Urinary bladder (tissue), 4 donors: ENCODE measurements at places on chromosomes 4 and X.

DNA sequence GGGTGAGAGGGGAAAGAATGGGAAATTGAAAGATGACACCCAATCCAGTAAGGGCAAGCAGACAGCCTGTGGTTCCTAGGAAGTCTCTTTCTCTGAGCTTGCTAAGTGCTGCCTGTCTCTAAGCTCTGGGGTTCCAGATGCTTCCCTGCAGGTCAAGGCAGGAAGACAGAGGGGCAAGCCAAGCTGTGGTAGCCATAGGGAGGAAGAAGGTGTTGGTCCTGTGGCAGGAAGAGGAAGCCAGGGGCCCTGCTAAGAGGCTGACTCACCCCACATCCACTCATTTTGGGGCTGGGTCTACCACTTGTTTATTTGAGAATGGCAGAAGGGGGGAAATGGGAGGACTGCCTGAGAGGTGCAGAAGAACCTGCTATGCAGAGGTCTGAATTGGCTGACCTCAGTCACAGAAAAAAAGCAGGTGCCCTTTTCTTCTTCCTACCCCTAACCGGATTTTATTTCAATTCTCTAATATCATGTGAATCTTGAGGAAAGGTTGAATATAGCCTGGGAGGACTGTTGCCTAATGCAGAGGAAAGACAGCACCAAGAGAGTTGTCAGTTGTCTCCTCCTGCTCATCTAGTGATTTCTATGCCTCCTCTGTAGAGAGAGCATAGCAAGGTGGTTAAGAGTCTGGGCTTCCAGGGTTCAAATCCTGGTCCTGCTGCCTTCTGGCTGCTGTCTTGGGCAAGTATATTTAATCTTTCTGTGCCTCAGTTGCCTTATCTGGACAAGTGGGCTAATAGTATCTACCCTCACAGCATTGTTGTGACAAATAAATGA, 27.4 kb downstream of the HOPX start:
- DNase-seq, result no peak

- no peak for DNase-seq
Measured at GRCh38 chr4:20065952-20066351, 185.8 kb upstream of the SLIT2 start.

- DNase-seq, result no peak
Measured at GRCh38 chrX:43898406-43899035, 16.3 kb upstream of the MAOB start.

GRCh38 chr4:8472689-8473197, 32.2 kb downstream of the TRMT44 start:
- DNase-seq, result peak; percentile 43

GRCh38 chr4:74006009-74006476, 7.6 kb upstream of the CXCL5 start:
- DNase-seq, result no peak

DNA sequence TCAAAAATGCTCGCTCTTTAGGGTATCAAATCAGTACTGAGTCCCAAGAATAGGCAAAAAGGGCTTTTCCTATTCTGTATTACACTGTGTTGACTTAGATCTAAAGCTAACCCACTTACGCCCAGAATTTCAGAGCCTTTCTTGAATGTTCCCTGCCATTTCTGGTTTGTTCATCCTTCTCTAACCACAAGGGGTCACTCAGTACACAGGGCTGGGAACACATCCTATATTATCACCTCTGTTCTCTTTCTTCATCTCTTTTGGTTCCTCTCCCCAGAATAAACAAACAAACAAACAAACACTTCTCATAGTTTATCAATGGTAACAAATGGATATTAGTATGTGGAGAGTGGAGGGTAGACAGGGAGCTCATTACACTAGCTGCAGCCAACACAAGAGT, 25.5 kb upstream of the MORC4 start:
- DNase-seq, result no peak

GRCh38 chr4:2356123-2357069, 62.0 kb downstream of the ZFYVE28 start:
- no peak for DNase-seq

DNA sequence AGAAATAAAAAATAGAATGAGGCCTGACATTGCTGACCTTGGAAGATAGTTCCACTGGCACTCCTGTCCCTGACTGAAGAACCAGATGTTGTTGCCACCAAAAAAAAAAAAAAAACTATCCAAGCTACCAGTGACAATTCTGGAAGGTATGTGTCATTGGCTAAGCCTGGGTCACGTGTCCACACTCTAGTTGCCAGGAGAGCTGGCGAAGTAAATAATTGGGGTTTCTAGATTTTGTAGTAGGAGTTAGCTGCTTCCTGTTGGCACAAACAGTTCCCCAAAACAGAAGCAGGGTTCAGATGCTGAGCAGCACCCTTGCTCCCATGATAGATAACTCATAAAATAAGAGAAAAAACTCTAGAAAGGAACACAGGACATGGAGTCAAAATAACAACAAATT, 20.5 kb downstream of the MND1 start:
- DNase-seq, result no peak

GRCh38 chrX:155215443-155216178, 649 bp upstream of the VBP1 start:
- DNase-seq, result no peak

GRCh38 chr4:76326515-76326914, 20.0 kb downstream of the STBD1 start:
- no peak for DNase-seq

GRCh38 chr4:110854021-110854678, 231.3 kb upstream of the PITX2 start:
- no peak for DNase-seq

GRCh38 chr4:139214039-139214534, 37.1 kb upstream of the ELF2 start:
- no peak for DNase-seq

DNA sequence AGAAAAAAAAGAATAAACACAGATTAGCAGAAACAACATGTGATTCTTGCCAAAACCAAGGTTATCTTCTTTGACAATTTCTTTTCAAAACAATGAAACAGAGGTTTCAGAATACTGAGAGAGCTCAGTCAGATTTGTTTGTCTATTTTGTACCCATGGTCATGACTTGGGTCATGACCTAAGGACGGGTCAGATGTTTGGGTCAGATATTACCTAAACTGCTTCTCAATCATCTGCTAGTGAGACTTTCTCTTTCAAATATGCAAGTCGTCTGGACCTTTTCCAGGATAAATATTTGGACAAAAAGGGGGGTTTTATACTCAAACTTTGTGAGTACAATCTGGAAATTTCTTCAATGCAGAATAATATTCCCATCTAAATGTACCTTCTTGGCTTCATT, 148.3 kb upstream of the USP38 start:
- no peak for DNase-seq

DNA sequence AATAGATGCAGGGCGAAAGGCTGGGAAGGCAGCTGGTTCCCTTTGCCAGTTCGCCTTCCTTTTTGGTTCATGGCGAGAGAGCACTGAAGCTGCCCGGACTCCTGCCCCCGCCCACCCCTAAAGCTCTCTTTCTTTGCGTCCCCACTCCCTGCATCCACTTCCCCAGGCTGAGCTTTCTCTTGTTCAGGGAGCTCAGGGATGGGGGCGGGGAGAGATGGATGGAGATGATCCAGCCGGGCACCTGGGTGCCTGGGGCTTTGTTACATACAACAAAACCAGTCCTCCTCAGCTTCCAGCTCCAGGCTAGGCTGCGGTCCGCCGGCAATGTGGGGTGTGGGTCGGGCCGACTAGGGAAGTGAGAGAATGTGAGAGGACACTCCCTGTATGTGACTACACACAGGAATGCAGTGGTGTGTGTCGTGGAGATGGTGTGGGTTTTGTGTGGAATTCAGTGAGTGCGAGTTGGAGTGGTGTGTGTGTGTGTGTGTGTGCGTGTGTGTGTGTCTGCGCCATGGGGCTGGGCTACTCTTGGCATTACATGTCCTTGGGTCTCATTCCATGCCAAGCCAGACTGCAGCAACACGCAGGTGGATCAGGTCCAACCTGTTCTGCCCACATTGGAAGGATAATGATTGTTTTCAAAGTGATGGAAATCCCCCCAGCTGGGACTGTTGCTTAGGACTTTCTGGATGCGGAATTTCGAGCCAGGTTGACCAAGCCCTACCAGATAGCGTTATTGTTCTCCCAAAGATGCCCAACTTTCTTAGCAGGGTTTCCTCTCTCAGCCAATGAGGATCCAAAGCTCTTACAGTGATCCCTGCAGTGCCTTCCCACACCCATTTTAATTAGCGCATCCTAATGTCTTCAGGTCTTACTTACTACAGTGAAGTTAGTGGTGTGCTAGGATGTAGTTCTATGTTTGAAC, 149.4 kb upstream of the CHRDL1 start:
- no peak for DNase-seq

DNA sequence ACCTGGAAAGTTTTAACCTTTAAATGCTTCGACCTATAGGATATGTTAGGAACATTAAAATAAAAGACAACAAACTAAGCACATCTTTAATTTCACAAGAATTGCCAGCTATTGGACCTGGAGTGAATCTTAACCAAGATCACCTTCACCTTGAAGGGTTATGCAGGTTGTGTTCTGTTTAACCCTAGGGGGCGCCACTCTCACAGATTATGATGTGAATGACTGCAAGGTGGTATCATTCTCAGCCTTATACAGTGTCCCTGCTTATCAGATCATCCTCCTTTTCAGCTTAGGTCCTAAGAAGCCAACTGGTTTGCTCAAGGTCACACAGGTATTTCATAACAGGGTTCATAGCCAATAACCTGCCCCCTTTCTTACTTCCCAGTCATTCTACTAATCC, 23.5 kb downstream of the INTS6L start:
- DNase-seq, result no peak
